ENCODE measurements at places on chromosomes 12 and 14.

GRCh38 chr12:75888874-75889613, 142.5 kb downstream of the PHLDA1 start:
- no peak for DNase-seq

DNA sequence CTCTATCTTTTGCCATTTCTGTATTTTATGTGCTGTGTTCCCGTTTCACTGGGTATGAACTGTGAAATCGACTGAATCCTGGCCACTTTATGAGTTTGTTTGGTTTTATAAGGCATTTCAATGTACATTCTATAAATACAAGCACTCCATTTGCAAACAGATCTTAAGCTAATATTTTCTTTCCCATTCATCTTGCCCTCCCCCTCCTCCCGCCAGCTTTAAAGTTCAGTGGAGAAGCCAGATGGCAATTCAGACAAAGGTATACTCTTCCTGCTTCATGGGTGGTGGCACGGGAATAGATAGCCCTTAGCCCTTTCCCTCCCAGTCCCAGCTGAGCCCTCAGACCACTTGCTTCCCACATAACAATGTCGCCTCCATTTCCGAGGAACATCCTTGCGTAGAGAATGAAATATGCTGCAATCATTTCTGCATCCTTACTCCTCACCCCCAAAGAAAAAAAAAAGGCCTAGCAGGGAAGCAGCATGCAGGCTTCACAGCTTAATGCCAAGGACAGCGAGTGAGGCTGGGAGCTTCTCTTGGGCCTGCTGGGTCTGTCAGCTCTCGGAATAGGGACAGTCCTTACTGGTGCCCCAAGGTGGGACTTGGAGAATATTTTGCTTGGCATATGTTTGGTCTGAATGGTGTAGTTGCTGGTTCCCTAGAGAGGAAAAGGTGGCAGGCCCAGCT, 52.8 kb upstream of the SRSF5 start:
- DNase-seq, result no peak

DNA sequence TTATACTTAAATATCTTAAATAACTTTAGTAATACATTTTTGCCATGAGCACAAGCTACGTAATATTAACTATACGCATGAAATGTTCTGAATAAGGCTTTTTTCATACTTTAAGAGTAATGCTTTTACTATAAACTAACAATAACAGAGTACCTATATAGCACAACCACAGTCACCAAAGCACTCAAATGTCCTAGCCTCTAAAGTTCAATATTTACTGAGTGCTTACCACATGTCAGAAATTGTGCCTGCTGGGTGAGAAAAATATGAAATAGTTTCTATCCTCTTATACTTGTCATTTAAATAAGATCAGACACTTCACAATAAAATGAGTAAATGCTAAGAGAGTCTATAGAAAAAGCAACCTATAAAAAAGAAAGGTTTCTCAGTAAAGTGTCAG, 83.1 kb downstream of the SH2B3 start:
- DNase-seq, result no peak

- no peak for DNase-seq
Observed at GRCh38 chr12:25123126-25123525, 71.8 kb downstream of the DNAI7 start.

DNA sequence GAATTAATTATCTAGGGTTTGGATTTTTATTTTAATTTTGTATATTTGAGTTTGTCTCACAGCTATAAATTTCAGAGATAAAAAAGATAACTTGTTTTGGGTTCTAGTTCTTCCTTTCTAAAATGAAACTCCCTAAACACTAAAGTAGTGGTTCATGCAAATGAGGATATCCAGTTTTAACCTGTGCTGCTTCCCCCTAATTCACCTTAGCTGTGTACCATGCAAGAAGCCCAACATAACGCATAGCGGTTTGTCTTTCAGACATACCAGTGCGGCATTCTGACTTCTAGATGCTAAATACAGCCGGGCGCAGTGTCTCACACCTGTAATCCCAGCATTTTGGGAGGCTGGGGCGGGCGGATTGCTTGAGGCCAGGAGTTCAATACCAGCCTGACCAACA, 288.6 kb upstream of the NPAS3 start:
- no peak for DNase-seq

DNA sequence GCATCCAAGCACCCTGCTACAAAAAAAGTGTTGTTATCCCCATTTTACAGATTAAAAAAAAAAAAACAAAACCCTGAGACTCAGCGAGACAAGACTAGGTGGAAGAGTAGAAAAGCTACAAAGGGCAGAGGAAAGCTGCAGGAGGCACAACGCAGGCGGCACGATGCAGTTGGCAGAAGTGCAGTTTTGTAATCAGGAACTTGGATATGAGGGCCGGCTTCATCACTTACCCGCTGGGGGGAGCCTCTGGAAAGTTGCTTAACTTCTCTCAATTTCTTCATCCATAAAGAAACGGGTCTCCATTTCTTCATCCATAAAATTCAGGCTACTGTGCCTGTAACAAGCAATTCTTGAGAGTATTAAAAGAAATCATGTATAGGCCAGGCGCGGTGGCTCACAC, 33.1 kb upstream of the CCDC60 start:
- DNase-seq, result no peak

DNA sequence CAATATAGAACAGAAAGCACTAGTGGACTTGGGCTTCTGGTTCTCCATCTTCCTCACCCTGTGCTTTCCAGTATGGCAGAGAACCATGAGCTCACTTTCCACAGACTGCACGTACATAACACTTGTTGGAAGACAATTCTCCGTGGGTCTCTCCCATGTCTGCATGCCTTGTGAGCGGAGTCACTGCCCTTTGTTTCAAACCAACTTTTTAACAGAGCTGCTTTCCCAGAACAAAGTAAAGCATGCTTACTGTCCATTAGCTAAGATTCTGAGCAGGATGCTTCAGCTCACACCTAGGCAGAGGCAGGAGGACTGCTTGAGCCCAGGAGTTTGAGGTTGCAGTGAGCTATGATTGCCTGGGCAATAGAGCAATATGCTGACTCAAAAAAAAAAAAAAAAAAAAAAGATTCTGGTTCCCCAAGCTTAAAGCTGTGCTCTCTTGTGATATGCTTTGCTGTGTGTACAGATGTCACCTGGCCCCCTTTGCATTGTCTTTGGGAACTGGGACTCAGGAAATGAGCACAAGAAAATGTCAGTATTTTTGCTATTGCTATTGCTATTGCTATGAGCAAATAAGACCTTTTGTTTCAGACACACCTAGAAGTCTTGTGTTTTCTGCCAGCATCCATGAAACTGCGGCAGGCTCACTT, 54.6 kb upstream of the PTGR2 start:
- DNase-seq, result no peak

GRCh38 chr12:15116086-15116485, 105.1 kb downstream of the RERG start:
- no peak for DNase-seq

- no peak for DNase-seq
Observed at GRCh38 chr14:64542836-64543201, 2.3 kb downstream of the HSPA2 start.

DNA sequence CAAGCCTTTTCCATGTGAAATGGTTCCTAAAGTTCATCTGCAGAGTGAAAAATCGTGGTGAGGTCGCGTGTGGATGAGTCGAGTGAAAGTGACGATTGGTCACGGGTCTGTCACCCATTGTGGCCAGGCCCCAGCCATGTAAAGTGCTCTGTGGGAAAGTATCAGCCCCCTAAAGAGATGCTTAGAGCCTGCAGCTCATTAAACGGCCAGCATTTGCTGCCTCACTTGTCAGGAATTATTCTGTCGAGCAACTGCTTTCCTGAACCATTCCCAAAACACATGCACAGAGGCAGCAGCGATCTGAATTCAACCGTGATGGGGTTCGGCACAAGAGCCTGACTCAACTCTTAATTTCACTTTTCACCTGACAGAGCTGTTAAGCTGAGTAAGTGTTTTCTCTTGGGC, 16.0 kb downstream of the DBX2 start:
- no peak for DNase-seq

DNA sequence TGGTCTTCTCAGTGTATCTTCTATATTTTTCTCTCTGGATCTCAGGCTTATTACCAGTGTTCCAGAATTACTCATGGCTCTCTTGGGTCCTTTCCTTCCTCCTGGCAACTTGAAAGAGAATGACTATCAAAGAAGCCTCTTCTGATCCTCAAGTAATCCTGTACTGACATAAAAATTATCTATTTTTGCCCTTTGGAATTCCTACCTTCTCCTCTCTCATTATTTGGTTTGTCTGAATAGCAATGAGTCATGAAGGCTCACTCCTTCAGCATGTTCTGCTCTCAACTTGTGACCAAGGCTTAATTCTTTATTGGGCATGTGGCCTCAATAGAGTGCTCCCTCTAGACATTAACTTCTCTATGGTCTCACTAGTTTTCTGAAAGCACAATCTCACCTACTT, 553.6 kb upstream of the ATP2B1 start:
- DNase-seq, result no peak

- DNase-seq, result peak; percentile 88
Observed at GRCh38 chr14:61321385-61322010, at the start of gene PRKCH. TSS of gene PRKCH (plus strand) at chr14:61321579. CDS start at chr14:61322102, 523 bp downstream.

DNA sequence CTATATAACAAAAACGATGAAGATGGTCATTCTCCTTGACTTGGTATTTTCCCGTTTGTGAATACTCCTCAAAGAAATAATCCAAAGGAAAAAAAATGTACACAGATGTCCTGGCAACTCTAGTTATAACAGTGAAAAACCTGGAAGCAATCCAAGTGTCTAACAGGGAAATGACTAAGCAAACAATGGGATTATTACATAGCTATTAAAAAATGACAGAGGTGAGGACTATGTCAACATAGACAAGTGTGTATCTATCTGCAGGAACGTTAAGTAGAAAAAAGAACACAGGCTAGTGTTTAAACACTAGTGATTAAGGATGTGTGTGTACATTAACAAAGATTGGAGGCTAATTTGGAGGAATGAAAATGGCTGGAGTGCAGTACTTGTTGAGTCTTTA, 5.9 kb upstream of the APOLD1 start:
- no peak for DNase-seq

- DNase-seq, result no peak
Observed at GRCh38 chr14:58238252-58239243, 6.1 kb upstream of the PSMA3 start.

- no peak for DNase-seq
Observed at GRCh38 chr12:131536766-131537165, 174.1 kb upstream of the SFSWAP start.

DNA sequence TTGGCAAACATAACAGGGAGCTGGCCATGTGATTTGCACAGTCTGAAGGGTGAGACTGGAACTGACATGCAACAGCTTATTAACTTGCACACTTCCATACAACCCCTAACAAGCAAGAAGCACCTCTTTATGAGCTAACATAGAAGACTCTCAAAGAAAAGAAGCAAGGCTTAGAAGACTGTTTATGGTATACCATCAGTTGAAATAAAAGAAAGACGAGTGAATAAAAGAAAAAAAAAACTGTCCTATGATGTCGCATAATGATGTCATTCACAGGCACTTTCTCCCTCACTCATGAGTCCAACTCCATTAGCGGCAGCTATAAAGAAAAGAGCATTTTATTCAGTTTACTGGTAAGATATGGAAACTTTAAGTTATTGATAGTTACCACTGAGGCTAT, 3.3 kb upstream of the MDM1 start:
- DNase-seq, result no peak

GRCh38 chr12:40104461-40105264, 1.2 kb downstream of the SLC2A13 start:
- no peak for DNase-seq

DNA sequence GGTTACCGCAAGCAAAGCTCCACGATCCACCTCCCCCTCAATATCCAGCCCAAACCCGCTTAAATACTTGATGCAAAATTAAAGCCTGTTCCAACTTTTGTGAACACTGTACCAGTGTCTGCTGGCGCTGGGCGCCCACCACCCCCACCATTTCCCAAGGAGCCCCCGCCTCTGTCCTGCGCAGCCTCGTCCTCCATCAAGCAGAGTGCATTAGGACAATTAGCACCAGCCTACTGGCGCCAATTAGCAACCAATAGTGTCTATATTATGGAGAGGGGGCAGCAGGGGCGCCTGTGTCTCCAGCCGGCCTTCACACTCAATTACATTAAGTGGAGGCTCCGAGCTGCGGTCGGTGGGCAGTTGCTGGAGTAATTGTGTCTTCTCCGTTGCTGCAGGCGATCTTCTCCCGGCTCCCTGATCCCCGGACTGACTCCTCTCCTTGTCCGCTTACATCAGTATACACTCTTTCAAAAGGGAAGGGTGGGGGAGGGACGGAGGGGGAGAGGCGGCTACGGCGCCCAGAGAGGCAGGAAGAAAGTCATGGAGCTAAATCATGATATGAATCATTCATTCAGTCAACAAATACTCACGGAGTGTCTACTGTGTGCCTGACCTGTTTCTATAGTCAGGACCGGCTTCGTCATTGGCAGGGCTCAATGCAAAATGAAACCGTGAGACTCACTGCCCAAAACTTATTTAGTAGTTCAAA, 707.3 kb downstream of the MED13L start:
- no peak for DNase-seq

- no peak for DNase-seq
Observed at GRCh38 chr14:30708157-30708556, 86.0 kb downstream of the SCFD1 start.

GRCh38 chr12:24919346-24920001, 29.4 kb downstream of the BCAT1 start:
- peak; percentile 27 for DNase-seq

- DNase-seq, result no peak
Observed at GRCh38 chr12:122081697-122082221, 3.2 kb downstream of the MLXIP start.

- no peak for DNase-seq
Observed at GRCh38 chr12:109449845-109450532, 27.1 kb downstream of the KCTD10 start.

- no peak for DNase-seq
Observed at GRCh38 chr12:75790219-75790618, 241.4 kb downstream of the PHLDA1 start.

DNA sequence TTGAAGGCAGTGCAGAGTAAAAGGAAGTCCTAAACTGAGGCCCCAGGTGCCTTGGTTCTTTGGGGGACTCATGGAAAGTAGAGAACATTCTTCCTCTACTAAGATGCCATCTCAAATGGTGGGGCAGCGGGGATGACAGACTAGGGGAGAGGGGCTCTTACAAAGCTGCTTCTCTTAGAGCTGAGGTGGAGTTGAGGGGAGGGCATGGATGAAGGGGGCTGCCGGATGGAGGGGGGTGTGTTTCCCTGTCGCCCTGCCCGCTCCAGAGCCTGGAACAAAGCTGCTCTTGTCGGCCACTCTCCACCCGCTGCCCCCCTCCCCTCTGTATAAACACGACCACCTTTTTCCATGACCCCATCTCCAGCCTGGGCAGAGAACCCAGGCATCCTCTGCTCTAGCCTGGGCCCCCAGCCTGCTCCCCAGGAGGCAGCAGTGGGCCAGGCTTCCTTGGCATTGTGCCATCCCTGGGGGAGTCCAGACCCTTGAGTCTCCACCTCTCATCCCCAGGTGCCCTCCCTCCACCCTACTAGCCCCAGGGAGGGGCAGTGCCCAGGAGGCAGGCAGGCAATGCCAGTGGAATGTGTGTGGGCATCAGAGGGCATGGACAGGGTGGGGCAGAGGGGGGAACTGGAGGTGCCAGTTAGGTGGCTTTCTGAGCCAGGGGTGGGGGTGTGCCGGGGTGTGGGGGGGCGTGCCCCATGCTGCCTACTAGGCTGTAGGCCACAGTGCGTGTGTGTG, 1.7 kb downstream of the RARG start:
- no peak for DNase-seq

- no peak for DNase-seq
Observed at GRCh38 chr14:55297611-55298499, 26.6 kb downstream of the FBXO34 start.
